ENCODE measurements at places on chromosomes 3 and 15. TPM values are rescaled to one million over a fixed set of nuclear protein-coding genes. Genes with fewer than 3 reads are reported as not detected.

DNA sequence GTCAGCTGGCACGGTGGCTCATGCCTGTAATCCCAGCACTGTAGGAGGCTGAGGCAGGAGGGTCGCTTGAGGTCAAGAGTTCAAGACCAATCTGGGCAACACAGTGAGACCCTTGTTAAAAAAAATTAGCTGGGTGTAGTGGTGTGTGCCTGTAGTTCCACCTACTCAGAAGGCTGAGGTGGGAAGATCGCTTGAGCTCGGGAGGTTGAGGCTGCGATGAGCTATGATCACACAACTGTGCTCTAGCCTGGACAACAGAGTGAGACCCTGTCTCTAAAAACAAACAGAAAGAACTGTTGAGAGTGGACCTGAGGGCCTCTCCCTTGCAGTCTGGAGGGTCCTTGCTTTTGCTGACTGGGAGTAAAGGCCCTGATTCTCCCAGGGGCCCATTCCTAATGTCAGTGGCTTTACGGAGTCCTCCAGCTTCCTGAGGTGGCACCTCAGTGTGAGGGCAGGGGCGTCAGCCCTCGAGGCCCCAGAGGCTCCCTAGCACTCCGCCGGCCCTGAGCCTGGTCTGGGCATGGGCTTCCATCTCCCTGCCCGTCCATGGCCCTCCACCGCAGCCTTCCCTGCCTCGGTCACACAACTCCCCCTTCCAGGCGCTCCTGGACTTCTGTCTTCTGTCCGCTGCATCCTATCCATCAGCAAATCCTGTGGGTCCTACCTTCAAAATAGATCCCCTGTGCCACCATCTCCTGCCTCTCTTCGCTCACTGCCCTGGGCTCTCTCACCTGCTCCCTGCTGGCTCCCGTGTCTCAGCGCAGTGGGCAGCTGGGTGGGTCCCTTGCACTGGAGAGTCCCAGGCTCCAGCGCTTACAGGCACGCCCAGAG, 19.0 kb downstream of the FBLN2 start:
- peak; percentile 90 for DNase-seq

- DNase-seq = no peak
Observed at GRCh38 chr15:45167631-45168205, 20.0 kb downstream of the SHF start.

GRCh38 chr3:24197809-24198208, 252.7 kb downstream of the NR1D2 start:
- DNase-seq = no peak

C3orf20 gene
- under 0.01 TPM for total RNA-seq

DNA sequence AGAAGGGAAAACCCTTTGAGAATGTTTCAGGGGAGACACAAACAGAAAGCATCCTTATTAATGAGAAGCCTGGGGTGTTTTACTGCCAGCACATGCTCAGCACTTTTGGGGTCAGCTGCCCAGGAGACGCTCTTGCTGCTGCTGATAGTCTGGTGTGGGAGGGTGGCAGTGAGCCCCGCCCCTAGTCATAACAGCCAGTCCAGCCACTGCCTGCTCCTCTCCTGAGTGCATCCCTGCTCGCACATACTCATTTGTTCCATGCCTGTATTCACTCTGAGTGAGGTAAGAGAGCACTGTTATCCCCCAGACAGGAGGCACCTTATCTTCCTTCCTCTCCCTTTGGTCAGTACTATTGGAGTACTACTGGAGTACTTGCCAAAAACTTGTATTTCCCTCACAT, 101.3 kb downstream of the ETFA start:
- no peak for DNase-seq

- DNase-seq = no peak
Observed at GRCh38 chr3:12706504-12707253, 42.8 kb upstream of the RAF1 start.

GRCh38 chr15:71920573-71920972, 110.2 kb downstream of the NR2E3 start:
- no peak for DNase-seq

DNA sequence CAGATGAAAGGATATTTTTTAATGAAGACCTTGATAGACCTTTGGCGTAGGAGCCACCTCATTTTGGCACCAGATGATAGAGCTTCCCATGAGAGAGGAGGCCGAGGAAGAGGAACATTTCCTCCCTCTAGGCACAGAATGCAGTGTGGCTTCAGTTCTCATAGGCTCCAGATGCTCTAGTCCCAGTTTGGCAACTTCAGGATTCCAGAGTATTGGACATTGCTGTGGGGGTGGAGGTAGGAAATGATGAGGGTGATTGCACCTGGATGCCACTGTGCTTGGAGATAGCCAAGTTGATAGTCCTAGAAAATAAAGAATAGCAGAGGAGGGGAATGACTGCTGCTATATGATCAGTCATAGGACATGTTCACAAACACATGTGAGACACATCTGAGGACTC, 58.3 kb upstream of the KY start:
- DNase-seq = no peak

GRCh38 chr3:39467394-39468107, at the start of gene MOBP:
Gene MOBP (plus strand): TSS chr3:39467680. CDS start chr3:39502070, 34,390 bp downstream.
- no peak for DNase-seq

DNA sequence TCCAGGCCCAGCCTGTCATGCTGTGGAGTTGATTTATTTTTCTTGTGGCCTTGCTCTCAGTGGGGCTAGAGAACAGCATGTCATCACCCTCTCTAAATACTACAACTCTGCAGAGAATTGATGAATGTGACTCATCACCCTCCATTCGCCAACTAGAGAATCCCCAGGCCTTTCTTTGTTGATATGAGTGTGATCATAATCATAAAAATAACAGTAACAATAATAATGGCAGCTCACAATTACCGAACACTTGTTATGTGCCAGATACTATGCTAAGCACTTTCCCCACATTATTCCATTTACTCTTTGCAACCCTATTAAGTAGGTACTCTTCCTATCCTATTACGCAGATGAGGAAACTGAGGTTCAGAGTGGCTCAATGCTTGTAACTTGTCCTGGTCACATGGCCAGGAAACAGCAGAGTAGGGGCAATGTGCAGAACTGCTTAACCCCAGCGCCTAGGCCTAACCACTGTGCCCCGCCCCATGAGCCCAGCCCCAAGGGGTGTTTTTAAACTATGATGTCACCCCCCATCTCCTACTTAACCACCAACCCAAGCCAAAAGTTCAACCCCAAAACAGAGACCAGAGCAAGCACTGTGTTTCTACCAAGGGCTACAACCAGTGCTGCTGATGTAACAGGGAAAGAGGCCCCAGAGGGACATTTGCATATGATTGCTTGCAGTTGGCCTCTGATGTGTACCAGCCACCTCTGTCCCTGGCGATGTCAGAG, 104.5 kb downstream of the ADCY5 start:
- DNase-seq = peak; percentile 96

DNA sequence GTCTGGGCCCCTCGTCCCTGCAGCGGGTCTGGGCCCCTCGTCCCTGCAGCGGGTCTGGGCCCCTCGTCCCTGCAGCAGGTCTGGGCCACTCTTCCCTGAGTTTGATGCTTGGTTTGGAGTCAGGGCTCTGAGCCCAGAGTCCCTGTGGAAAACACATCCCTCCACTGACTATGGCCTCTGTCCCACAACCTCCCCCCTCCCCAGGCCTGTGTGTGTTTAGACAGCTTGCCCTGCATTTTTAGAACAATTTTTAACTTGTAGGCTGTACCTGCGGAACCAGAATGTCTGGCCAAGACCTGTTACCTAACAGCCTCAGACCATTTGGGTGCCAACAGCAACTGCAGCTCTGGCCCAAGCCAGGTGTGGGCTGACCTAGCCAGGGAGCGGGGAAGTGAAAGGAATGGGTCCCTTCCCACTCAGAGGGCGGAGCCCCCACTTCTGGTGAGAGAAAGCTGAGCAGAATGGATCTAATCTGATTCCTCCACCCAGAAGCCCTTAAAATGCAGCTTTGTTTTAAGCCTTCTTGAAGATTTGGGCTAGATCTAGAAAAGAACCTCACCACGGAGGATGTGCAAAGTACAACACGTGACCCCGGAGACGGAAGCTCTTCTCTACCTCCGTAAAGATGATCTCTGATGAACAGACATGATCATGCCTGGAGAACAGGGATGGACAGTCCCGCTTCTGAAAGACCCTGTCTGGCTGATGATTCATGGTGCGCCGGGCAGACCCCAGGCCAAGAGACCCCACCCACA, 60.5 kb upstream of the TFRC start:
- peak; percentile 65 for DNase-seq

TMEM266 gene
- total RNA-seq = not detected

DNA sequence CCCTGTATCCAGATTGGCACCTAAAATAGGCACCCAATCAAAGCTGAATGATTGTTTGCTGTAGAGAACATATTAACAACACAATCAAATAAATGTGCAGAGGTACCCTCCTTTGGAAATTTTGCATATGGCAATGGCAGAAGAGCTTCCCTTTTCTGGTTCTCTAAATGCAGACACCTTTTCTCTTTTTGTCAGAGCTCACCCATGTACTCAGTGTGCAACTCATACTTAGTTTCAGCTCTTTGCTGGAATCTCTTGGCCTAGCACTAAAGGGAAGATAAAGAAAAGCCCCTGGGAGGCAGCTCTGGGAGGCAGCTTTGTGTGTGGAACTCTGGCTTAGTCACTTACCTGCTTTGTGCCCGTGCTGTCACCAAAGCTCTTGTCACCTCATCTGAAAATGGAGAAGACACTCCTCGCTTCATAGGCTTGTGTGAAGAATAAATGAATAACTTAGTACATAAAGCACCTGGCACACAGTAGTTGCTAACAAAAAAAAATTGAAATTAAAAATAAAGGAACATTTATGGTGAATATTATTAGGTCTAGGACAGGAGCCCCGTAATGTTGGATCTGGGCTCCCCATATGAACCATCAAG, 28.8 kb downstream of the ST6GAL1 start:
- DNase-seq = no peak

LIPH gene
- total RNA-seq = not detected

GOLGA8J gene
- total RNA-seq = 0.29 TPM

DNA sequence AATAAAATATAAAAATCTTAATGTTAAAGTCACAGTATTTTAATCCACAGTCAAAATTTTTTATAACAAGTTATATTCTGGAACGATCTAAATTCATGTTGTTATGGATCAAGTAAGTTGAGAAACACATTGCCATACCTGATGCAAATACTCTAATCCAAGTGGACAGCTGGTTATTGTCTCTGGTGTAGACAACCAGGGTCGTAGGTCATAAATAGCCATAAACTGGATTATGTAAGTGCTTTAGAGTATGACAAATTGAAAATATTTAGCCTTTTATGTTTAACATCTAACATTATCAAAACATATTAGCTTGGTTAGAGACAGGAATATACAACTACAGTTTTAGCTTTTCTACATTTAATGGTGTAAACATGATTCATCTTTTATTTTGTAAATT, 53.0 kb downstream of the PLSCR2 start:
- no peak for DNase-seq

DNA sequence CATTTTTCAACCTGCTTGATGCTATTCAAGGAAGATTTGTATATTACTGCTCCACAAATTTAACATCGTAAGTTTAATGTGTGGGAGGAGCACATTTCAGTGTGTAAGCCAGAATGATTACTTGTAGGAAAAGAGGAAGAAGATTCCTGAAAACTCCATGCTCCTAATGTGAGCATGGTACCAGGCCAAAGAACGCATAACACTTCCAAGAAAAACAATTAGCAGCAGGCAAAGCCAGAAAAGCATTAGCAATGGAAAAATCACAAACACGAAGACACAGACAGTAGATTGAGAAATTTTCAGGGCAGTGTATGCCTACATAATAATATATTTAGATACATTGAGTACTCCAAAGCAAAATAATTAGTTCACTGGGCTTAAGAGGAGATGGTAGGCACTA, 96.6 kb upstream of the CBLB start:
- DNase-seq = peak; percentile 67

SLC12A8 gene
- total RNA-seq = 33.0 TPM

GRCh38 chr3:129708328-129708861, 101.9 kb upstream of the PLXND1 start:
- DNase-seq = peak; percentile 45

CCR5 gene
- total RNA-seq = not detected

ST8SIA2 gene
- 0.29 TPM for total RNA-seq

GRCh38 chr3:59775761-59776325, 726.0 kb upstream of the CFAP20DC start:
- no peak for DNase-seq

DNA sequence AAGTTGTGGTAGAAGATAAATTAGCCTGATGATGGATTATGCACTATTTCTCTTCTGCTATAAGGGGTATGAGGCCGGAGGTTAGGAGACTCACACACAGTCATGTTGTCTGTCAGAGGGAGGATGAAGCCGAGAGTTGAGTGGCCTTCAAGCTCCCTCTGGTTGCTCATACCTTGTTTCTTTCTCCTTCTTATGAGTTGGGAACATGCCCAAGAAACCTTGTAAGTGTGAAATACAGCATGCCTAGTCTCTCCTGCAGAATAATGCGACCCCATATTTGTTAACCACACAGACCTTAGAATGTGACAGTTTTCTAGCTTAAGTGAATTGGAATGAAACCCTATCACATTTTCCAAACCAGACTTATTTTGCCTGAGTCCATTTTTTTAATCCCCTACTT, 366.7 kb downstream of the PTPRG start:
- no peak for DNase-seq

GRCh38 chr15:100484443-100484842, 44.3 kb downstream of the CERS3 start:
- DNase-seq = no peak

CHDH gene
- total RNA-seq = 0.88 TPM

NECTIN3 gene
- 52.5 TPM for total RNA-seq

- DNase-seq = no peak
Observed at GRCh38 chr3:169627073-169627472, 36.4 kb downstream of the MECOM start.
